GM03348 (cell line): ENCODE measurements at places on chromosomes 4 and X.

- no peak for DNase-seq
Measured at GRCh38 chr4:177008836-177009501, 216.2 kb upstream of the VEGFC start.

- DNase-seq: no peak
Measured at GRCh38 chrX:118181030-118181429, 64.4 kb upstream of the KLHL13 start.

DNA sequence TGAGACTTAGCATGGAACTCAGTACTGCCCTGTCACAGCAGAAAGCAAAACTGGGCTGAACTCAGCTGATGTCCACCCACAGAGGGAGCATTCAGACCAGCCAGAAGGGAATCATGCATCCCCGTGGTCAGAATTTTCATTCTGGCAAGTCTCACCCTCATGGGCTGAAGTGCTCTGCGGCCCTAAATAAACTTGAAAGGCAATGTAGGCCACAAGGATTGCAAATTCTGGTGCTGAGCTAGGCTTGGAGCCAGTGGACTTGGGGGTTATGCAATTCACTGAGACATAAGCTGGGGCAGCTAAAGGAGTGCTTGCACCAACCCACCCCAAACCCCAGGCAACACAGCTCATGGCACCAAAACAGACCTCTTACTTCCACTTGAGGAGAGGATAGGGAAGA is 494.1 kb downstream of the GABRG1 start:
- DNase-seq: no peak

GRCh38 chrX:109590176-109590575 is 34.8 kb downstream of the KCNE5 start:
- no peak for DNase-seq

DNA sequence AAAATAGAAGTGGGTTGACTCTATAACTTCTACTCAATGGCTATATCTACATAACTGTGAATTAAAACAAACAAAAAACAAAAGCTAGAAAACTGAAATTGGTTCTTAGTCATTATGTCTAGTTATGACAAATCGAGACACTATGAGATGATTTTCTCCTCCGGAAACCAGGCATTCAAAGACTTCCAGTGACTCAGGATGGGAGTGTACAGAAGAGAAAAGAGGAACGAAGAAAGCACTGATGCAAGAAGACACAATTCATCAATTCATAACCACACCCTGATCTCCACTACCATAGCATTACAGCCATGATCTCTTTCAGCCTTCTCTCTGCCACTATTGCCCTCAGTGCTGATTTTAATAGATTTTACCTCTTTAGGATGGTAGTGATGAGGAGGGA is 253.6 kb downstream of the CBLL2 start:
- DNase-seq: peak; percentile 51

DNA sequence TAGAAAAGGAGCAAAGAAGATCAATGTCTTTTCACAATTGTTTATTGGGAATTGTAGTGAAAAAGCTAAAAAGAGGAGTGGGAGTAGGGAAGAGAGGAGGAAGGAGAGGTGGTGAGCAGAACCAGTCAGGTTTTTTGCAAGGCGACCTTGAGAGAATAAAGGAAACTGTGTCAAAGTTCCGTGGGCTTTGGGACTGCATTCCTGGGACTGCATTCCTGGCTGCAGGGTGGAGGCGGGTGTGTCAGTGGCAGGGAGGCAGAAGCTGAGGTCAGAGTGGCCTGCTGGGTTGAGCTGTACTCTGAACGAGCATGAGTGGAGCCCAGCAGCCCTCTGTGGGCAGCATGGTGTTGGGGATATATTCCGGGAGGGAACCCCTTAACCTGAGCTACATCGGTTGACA is 66.8 kb upstream of the UCP1 start:
- peak; percentile 85 for DNase-seq

DNA sequence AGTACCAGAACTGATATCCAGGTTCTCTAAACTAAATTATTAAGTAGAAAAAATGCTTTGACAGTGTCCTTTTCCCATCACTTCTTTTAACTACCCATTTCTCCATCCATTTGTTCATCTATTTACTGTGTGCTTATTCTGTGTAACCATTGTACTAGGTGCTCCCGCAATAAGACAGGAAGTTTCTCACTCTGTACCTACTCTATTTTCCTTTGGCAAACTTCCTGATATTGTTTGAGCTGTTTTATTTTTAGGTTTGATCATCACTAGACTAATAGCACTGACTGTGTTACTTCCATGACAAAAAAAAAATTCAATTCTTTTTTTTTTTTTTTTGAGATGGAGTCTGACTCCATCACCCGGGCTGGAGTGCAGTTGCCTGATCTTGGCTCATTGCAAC is 102.5 kb upstream of the CASK start:
- no peak for DNase-seq

DNA sequence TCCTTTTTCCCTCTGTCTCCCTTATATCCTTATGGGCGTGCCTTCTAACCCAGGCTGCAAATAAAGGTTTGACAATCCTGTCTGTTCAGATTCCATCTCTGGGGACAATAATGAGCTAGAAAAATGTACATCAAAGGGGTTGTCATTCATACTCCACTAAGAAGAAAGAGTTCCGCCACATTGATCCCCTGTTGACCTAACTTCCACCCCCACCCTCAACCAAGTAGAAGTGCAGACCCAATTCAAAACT is 541 bp upstream of the GABRA3 start:
- no peak for DNase-seq

DNA sequence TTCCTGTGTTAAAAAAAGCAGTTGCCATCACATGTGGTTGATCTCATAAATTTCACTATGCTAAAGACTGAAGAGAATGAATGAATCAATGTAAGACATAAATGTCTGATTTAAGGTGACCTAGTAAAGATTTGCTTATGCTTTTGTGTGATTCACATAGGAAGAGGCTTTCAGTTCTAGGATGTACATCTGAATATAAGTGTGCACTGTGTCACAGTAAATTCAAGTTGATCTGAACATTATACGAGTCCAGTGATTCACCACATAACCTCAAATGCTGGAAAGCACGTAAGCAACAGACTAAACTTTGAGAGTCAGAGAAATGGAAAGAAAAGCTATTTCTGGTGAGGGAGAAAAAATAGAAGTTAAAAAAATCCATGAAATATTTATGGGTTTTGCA is 567.9 kb downstream of the EPHA5 start:
- DNase-seq: no peak

DNA sequence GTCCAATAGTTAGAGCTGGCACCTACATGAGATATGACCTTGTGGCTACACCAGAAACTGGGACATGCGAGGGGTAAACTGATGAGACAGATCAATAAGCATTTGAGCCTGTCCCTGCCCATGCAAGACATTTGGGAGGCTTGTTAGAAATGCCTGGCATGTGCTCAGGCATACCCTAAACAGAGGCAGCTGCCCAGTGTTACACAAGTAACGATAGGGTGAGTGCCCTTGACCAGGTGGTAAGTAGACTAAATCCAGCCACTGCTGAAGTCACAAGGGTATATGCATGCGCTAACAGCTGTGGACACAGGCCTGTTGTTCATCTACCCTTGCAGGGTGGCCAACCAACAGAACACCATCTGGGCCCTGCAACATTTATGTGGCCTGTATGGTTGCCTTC is 56.1 kb upstream of the CCDC149 start:
- no peak for DNase-seq

DNA sequence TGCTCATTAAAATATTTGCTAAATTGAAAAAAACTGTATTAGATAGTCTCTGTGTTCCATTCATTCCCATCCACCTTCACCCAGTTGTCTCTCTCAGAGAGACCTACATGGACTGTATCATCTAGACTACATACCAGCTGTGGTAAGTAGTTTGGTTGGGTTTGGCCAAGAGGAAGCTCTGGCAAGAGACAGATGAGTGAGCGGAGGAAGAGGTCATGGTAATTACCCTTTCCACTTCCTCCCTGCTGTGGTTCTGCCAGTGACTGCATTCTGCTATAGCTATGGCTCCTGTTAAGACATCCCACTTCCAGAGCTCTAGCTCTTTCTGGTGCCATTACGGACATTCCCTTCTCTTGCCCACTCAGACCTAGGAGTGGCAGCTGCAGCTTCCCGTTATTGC is 239.0 kb upstream of the MID1 start:
- no peak for DNase-seq

DNA sequence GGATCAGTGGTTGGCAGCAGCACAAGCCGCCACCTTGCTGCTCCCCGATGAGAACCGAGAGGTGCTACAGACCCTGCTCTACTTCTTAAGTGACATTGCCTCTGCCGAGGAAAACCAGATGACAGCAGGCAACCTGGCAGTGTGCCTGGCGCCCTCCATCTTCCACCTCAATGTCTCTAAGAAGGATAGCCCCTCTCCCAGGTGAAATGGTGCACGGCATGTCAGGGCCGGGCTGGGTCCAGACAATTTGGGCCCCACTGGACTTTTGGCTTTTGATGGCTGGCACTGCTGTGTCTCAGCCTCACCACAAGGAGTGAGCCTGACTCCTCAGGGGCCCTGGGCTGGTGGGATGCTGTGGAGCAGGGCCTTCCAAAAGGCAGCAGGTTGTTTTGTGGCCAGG is 74.1 kb downstream of the STARD8 start:
- no peak for DNase-seq

GRCh38 chr4:6005175-6005574 is 13.1 kb downstream of the C4orf50 start:
- no peak for DNase-seq

- DNase-seq: no peak
Measured at GRCh38 chr4:102308032-102308799, 37.1 kb downstream of the SLC39A8 start.

DNA sequence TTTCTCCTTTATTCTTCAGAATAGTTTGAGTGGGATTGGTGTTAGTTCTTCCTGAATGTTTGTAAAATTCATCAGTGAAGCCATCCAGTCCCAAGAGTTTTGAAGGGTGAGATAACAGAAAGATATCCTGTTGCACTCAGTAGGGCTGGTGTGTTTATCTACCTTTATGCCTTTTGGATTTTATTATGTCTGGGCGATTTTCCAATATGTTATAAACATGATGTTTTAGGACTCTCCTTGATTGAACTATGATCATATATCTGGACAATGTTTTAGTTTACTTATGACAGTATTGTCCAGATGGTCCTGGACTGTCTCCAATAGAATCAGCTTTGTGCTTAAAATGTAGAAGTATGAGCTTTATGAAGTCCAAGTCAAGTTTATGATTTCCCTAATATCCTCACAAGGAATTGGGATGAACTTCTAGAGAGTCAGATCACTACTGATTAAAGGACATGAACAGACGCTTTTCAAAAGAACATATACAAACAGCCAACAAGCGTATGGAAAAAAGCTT is 77.6 kb upstream of the ITM2A start:
- DNase-seq: no peak

GRCh38 chrX:6184900-6185515 is 43.7 kb downstream of the NLGN4X start:
- DNase-seq: no peak

GRCh38 chrX:150773634-150774033 is 80.4 kb downstream of the MTMR1 start:
- no peak for DNase-seq

DNA sequence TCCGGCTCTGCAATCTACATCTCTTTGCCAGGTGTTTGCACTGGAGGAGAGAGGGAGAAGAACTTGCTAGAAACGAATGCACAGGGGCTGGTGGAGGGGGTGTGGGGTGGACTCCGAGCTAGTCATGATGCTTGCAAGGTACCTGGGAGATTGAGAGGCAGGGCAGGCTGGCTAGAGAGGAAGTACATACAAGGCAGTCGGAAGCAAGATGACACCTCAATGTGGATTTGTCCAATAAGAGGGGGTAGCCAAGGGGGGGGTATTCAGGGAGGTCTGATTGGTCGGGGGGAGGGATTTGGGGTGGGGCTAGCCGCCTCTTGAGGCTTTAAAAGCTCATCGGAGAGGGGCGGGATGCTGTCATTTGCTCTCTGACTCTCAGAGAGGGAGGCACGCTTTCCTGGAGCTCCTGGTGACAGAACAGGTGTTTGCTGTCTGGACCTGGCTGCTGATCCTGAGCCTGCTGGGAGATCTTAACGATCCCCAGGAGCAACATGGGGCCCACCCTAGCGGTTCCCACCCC is at the start of gene GPR50:
GPR50 (plus strand) TSS at position 354 of the 520 bp plus-strand sequence; CDS start at position 492, 138 bp downstream.
- DNase-seq: no peak

DNA sequence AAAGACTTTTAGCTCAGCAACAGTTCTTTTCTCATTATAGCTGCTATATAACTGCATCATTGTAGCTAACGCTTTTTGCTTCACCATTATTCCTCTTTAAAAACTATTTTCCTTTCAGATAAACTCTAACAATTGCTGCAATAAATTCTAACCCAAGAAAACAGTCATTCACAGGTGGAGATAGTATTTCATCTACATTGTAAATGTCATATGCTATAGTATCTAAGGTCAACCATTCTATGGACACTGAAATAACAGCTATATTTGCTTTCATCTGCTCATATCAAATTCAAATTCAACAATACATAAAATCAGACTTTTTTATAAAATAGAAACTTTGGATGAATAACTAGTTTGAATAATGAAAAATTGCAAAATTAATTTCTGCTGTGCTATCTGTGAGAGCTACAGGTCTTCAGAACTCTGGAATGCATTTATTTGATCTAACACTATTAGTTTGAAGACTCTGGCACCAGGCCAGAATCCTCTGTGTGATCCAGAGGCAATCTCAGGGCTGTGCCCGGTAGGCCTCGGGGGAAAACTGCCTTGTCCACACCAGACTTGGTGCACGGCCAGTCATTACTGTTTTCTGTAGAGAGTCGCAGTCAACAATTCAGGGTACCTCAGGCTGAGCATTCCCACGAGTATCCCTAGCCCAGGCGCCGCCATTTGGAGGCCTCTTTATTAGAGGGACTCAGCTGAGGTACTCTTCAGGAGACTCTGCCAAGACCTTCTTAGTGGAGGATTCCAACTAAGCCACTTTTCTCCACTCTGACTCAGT is 332.4 kb downstream of the SLC7A11 start:
- no peak for DNase-seq

GRCh38 chrX:77167993-77168392 is 279.2 kb upstream of the FGF16 start:
- no peak for DNase-seq

- no peak for DNase-seq
Measured at GRCh38 chr4:74969507-74970474, 36.9 kb downstream of the PARM1 start.

- DNase-seq: no peak
Measured at GRCh38 chr4:3683744-3684421, 82.3 kb upstream of the ADRA2C start.

DNA sequence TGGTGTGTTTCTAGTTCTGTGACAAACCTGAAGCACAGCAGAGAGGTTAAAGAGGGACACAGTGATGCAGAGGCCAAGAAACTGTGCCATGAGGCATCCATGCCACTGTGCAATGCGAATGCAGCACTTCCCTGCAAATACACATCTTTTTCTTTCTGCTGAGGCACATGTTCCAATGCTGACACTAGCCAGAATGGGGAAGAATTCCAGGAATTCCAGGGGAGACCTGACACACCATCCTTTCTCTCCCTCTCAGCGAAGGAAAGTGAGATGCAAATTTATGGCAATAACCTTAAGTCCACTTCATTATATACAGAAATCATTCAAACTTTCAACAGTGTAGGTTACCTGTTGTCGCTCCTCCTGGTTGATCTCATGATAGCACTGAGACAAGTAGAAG is 204.8 kb downstream of the LDB2 start:
- no peak for DNase-seq

- DNase-seq: no peak
Measured at GRCh38 chr4:145825255-145825654, 113.4 kb downstream of the ZNF827 start.

GRCh38 chr4:92961881-92962280 is 658.1 kb downstream of the GRID2 start:
- DNase-seq: no peak

GRCh38 chr4:15720851-15721250 is 18.0 kb downstream of the BST1 start:
- no peak for DNase-seq

- DNase-seq: peak; percentile 61
Measured at GRCh38 chr4:55445921-55446577, 50.3 kb downstream of the TMEM165 start.
